ENCODE measurements at places on chromosomes 4 and X.

DNA sequence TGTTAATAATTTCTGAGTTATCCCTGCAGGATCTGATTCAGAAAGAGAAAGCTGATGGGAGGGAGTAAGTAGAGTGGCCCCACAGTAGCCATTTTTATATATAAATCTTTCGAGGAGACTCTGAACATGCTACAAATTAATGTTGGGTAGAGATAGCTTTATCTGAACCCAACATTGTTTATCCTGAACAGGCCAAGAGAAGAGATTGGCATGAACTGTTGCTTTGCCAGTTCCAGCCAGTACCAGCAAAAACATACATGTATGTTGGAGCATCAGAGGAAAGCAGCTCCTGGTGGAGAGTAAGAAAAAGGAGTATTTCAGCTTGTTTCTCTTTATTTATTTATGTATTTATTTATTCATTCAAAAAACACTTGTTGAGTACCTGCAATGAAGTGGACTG is 1.6 kb downstream of the MAOA start:
- no peak for DNase-seq

DNA sequence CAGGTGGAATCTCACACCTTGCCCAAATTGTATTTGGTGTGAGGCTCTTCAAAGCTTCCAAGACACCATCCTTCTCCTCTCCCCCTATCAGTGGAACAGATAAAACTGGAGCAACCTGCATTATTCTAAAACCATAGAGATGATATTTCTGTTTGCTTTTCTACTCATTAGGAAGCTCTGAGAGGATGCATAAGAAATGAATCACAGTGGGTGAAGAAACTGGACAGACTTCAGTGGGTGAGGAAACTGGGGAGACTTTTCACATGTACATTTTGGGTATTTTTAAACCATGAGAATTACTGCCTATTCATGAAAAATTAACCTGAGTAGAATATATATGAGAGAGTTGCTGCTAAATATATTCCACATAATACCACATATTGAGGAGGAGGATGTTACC is 16.4 kb downstream of the HAND2 start:
- no peak for DNase-seq

- no peak for DNase-seq
Measured at GRCh38 chr4:13626492-13627177, 890 bp downstream of the BOD1L1 start.

DNA sequence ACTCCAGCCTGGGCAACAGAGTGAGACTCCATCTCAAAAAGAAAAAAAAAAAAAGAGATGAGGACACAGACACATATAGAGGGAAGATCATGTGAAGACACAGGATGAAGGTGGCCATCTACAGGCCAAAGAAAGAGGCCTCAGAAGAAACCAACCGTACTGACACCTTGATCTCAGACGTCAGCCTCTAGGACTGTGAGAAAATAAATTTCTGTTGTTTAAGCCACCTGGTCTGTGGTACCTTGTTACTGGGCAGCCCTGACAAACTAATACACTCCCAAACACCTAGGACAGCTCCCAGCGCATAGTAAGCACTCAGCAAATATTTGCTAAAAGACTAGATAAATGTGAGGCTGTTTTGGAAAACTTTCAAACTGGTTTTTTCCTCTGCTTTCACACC is 59.2 kb upstream of the SMIM10 start:
- DNase-seq, result no peak

- DNase-seq, result peak; percentile 12
Measured at GRCh38 chr4:48173056-48173991, 39.3 kb upstream of the TXK start.

- peak; percentile 22 for DNase-seq
Measured at GRCh38 chrX:39891781-39892180, 206.0 kb downstream of the BCOR start.

DNA sequence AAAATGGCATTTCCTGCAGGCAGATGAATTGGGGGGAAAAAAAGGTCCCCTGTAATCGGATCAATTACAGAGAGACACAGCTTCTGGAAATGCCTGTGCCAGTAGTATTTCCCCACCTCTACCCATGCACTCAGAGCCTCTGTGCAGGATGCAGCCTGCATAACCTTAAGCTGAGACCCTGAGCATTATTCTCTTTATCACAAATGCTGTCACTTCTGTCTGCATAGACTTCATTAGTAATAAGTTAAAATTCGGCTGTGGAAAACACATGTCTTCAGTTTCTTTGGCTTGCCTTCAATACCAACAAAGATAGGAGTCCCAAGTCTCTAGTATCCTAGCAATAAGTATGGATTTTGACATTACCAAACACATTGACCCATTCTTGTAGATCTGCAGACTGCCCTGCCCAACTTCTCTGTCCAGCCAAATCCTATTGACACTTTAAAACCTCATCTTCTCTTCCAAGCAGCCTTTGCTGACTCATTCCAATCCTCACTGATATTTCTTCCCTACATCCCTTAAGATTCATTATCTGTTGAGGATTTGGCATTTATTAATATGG is 70.8 kb downstream of the LUZP4 start:
- DNase-seq, result no peak

DNA sequence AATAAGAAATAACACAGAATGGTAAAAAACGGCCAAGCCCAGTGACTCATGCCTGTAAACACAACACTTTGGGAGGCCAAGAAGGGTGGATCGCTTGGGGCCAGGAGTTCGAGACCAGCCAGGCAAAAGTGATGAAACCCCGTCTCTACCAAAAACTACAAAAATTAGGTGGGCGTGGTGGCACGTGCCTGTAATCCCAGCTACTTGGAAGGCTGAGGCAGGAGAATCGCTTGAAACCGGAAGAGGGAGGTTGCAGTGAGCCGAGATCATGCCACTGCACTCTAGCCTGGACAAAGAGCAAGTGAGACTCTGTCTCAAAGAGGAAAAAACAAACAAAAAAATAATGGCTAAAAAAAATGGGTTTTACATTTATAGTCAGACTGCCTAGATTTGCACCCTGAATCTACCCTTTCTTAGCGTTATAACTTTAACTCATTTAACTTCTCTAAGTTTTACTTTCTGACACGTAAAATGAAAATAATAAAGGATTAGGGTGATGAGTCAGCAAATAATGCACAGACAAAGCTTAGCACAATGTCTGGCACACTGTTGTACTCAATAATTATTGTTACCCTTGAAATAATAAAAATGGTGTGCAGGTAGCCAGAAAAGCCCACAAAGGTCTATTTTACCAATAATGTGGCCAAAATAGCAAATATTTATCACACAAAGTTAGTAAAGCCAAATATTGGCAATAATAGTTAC is 55.0 kb downstream of the ATP11C start:
- no peak for DNase-seq

DNA sequence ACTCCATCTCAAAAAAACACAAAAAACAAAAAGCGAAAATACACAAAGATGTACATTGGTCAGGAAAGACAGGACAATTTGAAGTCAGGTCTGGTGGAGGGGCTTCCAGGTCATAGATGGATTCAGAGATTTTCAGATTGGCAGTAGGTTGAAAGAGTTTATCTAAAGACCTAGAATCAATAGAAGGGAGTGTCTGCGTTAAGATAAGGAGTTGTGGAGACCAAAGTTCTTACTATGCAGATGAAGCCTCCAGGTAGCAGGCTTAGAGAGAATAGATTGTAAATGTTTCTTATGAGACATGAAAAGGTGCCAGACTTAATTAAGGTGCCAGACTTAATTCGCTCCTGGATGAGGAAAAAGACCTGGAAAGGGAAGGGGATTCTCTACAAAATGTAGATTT is 6.9 kb upstream of the RPS3A start:
- DNase-seq, result no peak

- DNase-seq, result no peak
Measured at GRCh38 chr4:53322696-53323095, 43.2 kb downstream of the SCFD2 start.

DNA sequence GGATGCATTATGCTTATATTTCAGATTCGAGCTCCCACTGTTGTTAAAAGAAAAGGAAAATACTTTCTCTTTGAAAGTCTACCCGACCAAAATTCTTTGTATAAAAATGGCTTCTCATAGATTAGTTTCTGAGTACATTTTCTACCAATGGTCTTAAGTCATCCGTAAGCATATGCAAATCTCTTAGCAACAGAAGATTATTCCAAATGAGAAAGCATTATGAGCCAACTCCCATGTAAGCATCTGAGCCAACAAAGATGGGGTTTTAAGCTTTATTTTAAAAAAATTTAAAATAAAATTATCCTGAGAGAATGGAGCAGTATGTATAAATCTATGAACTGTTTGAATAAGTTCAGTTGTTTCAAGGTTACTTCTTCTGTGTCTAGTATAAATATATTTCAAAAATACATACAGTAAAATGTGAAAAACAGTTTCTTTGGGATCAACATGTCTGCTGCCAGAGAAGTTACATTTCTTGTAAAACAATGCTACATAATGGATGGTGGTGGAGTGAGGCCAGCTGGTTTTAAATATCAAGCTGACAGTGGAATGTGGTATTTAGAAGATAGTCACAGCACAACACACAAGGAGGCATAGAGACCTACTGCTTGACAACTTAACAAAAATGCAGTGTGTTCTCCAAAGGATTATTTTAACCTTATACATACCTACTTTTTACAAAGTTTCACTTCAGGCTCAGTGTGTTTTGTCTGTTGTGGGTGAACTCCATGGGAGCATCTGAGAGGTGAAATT is 199.5 kb upstream of the DIPK2B start:
- DNase-seq, result no peak

DNA sequence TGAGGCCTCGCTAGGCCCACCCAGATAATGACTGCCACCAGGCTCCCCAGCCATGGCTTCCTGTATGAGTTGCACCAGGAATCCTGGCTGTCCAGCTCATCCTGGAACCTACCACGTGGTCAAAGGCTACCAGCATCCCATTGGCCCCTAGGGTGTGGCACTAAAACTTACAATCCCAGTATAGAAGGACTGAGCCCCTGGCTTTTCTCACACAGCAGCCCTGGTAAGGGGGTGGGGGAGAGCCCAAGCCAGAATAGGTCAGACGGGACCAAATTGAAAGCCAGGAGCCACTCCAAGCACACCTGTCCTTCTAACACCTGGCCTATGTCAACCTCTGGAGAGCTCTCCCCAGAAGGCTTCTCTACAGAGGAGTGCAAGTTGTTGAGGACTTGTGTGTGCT is 269.3 kb upstream of the AGTR2 start:
- DNase-seq, result no peak
